ENCODE measurements at places on chromosomes 5 and 9.

GRCh38 chr5:150045549-150045948 lies 40.8 kb downstream of the CSF1R start:
- DNase-seq = no peak

- DNase-seq = no peak
Observed at GRCh38 chr5:37116359-37116758, 132.8 kb downstream of the CPLANE1 start.

DNA sequence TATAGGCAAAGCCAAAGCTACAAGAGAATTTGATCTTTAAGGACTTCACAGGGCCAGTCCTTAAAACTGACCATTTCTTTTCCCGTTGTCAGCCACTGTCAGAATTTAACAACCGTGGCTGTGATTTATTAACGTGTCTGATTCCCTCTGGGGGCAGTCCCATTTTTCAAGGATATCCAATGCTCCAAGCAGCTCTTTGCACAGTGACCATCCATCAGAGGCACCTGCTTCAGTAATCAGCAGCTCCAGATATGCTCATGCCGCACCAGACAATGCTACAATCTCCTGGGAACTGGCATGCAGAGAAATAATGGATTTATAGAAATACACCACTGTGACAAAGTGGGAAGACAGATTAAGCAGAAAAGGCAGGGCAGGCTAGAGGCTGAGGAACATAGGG lies 163.3 kb upstream of the PPP1R2B start:
- DNase-seq = no peak

- DNase-seq = no peak
Observed at GRCh38 chr9:70514273-70514672, 99.8 kb upstream of the KLF9 start.

GRCh38 chr5:173648308-173648866 lies 31.9 kb upstream of the BOD1 start:
- DNase-seq = no peak

DNA sequence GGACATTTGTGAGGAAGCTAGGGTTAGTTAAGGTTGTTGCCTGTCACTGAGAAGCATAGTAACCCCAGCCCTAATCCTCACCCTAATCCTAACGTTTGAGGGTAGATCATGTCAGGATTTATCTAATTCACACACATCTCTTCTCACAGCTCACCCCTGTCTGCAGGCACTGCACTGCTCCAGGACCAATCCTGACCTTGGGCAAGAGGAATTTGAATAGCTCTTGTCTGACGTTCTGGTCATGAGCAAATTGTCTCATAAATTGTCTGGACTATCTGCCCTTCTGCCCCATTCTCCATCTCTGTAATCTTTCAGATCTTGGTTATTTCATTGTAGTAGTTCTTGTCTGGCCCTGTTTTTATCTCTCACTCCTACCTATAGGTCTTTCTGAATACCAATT lies 18.7 kb downstream of the CRHBP start:
- no peak for DNase-seq

DNA sequence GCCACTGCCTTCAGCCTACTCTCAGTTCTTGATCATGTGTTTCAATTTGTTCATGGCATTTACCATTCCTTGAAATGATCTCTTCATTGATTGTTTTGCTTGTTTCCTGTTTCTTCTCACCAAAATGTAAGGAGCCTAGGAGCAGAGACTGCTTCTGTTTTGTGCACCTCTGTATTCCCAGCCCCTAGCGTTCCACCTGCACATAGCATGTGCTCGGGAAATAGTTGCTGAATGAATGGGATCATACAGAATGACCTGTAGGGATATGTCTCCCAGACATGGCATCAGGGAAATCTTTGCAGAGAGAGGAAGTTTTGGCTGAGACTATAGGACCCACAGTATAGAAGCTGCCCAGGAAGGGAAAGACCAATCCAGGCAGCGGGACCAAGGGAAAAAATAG lies 6.2 kb upstream of the CERCAM start:
- DNase-seq = no peak

GRCh38 chr5:101539315-101539714 lies 636.2 kb upstream of the ST8SIA4 start:
- DNase-seq = no peak

DNA sequence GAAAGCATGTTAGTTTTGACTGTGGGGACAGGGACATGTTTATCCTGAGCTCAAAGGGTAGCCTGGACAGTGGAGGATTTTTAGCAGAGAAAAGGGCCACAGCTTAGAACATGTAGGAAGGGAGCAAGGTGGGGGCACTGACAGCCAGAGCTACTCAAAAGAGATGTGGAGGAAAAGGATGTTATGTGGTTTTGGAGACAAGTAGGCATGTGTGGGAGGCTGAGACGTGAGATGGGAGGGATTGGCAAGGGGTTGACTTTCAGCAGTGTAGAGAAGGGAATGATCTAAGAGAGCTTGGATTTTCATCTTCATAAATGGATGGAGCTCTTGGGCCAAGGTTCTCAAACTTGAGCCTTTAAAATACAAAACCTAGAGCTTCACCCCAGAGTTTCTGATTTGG lies 24.0 kb downstream of the SYK start:
- DNase-seq = no peak

DNA sequence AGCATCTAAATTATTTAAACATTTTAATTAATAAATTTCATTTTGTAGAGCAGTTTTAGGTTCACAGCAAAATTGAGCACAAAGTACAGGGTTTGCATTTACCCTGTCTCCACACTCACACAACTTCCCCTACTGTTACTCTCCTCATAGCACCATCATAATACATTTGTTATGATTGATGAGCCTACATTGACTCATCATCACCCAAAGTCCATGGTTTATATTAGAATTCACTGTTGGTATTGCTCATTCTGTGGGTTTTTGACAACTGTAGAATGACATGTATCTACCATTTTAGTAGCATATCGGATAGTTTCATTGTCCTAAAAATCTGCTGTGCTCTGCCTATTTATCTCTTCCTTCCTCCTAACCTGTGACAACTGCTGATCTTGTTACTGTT lies 411.1 kb upstream of the MPDZ start:
- no peak for DNase-seq

GRCh38 chr9:115461280-115461679 lies 343.3 kb upstream of the TNC start:
- DNase-seq = no peak

DNA sequence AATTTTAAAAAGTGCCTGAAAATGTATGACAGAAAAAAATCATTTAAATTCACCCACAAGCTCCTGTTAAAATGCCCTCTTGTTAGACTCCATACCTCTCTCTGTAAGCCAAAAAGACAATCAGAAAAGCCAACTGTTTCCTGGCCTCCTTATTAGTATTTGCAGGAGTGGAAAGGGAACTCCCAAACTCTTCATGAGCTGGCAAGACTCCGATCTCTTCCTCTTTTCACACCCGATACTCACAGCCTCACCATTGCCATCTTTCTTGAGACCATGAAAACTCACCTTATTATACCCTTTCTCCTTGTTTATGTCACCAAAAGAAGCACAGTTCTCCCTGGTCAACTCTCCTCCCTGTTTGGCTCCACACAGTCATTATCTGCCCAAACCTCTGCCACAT lies 197.8 kb downstream of the DMAC1 start:
- DNase-seq = no peak

DNA sequence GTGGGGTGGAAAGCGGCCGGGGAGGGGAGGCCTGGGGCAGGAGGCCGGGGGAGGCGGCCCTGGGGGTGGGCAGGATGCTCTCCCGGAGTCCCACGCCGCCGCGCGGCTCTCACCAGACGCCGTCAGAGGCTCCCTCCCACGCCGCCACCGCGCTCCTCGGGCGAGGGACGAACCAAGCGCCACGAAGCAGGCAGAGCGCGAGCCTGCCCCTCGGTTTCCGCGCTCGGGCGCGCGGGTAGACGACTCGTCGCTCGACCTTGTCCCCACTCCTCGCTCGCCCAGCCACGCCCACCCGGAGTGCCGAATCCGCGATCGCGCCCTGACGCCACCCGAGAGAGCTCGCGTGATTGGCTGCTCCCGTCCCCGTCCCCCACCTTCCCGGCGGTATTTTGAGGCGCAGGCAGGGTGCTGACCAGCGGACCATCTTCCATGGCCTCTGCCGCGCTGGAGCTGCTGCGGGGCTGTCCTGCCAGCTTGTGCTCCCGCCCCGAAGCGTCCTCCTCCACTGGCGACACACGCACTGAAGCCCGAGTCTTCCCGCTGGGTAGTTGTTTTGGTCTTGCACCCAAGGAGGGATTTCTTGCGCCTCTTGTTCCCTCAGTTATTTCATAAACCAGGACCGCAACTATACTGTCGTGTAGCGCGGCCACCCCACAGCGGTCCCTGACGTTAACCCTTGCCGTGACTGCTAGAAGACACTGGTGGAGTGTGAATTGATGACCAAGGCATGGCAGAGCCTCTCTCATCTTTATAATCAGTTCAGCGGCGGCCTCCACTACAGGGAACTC lies at the start of gene GNE:
Gene GNE, minus strand, starts transcription at position 241 of the 788 bp plus-strand sequence. CDS start 9,093 bp downstream, outside the sequence.
- DNase-seq = peak; percentile 95

- DNase-seq = no peak
Observed at GRCh38 chr5:111383288-111383970, 128.9 kb downstream of the STARD4 start.

DNA sequence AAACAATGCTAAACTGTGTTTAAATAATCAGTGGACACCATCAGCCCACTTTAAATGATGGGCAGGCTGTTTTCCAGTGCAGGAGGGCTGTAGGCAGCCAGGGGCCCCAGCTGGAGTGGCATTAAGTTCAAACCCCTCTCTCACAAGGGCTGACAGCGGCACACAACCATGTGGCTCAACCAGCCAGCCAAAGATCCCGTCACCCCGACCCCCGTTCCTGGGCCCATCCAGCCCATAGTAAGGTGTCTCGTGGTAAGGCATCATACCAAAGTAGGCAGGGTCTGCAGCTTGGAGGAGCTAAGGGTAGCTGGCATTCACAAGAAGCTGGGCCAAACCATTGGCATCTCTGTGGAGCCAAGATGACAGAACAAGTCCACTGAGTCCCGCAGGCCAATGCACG lies 24.9 kb downstream of the BTNL9 start:
- DNase-seq = no peak

GRCh38 chr5:155278532-155278931 lies 265.0 kb downstream of the KIF4B start:
- no peak for DNase-seq

DNA sequence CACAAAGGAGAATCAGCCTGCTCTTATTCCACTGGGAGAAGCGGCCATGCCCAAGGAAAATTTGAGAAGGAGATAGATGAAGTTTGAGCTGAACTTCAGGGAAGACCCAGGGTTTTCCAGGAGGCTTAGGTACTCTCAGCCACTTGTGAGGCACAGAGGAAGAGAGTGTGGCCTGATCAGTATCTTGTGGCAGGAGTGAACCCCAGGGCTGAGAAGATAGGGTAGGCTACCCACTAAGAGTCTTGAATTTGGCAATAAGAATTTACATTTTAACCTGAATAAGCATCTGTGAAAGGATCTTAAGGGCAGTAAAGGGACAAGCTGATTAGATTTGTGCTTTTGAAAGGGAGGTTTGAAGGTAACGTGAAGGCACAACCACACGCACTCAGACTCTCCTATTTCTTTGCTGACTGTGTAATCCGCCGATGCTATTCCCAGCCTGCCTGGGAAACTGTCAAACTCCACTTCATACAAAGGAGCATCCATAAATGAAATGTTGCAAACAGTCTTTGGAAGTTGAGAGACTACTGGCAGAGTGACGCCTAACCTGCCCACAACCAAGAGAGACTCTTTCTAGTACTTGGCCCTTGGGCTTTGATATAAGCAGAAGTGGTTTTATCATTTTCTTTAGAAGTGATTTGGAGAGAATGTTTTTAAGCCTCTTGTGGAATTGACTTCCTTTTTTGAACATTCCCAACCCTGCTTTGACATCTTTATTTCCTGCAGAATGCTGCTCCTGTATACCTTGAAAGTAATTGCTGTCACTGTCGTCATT lies 108.2 kb upstream of the VCAN start:
- DNase-seq = no peak
